Placental epithelial cell (primary cell): ENCODE measurements at places on chromosomes 11 and 22. TPM values are rescaled to one million over a fixed set of nuclear protein-coding genes. Genes with fewer than 3 reads are reported as not detected.

The KCNA4 gene
- not detected in 2 replicates for total RNA-seq

The HORMAD2 gene
- 0.39 TPM in 1 of 2 replicates, not detected in the other for total RNA-seq

The OR51E2 gene
- not detected in 2 replicates for total RNA-seq

The OR8A1 gene
- not detected in 2 replicates for total RNA-seq

The FAM83F gene
- 2.0 and 2.7 TPM in 2 replicates for total RNA-seq

The SORL1 gene
- not detected in 2 replicates for total RNA-seq
